GOT3 (cell line): ENCODE measurements at places on chromosomes 1 and 21.

DNA sequence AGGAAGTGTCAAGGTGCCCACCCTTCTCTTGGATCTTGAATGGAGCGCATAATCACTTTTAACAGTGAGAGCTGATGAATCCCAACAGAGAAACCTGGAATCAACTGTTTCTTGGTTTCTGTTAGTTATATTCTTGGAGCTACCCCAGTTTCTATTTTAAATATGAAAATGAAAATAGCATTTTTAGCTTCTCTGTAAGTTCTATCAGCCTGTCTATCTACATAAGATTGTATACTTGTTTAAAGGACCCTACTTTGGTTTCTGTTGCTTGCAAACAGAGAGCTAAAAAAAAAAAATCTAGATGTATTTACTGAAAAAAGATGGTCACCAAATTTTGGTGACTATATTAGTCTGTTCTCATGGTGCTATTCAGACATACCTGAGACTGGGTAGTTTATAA, 670.0 kb downstream of the NCAM2 start:
- no peak for DNase-seq

DNA sequence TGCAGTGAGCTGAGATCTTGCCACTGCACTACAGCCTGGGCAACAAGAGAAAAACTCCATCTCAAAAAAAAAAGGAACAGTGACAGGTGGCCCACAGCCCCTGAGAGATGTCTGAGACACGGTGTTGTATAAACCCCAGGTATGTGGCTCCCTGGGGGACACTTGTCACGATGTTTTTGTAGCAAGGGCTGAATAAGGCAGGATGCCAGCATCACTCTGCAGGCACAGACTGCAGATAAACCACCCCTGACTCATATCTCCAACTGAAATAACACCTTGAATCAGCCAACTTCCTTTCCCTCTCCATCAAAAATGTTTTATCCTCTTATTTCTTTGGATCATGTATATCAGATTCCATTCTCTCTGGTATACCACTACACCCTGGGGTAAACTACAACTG, 52.5 kb downstream of the NMNAT2 start:
- DNase-seq, result no peak

GRCh38 chr1:9037476-9038337, 11.5 kb upstream of the SLC2A7 start:
- no peak for DNase-seq

DNA sequence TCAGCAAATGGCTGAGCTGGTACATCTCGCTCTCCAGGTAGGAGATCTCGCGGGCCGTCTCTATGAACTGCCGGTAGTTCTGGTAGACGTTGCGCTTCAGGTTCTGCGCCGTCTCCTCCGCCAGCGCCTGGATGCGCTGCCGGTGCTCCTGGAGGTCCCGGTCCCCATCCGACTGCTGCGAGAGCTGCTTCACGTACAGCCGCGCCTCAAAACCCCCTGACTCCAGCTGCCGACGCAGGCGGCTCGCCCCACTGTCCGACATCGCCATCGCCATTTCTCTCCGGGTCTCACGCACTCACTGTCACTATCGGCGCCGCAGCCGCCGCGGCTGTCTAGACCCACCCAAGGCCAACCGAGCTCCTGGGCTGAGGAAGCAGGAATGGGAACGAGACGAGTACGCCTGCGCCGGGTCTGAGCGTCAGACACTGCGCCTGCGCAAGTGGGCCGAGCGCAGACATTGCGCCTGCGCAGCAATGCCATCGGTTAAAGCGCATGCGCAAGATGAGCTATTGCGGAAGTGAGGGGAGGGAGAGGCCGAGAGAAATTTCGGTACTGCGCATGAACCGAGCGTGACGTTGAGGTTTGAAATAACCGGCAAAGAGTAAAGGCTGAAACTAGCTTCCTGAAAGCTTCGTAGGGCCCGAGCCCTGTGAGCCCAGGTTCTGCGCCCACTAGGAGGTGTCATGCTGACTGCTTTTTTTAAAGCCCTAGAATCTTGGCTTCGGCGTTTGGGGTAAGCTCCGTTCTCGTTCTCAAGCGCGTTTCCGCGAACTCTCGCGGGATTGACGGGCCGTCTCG, at the start of gene EXOC8:
EXOC8 (minus strand) TSS at position 381 of the 798 bp plus-strand sequence; CDS start at position 274, 107 bp downstream.
- peak; percentile 98 for DNase-seq

GRCh38 chr1:215018555-215018954, 64.0 kb upstream of the KCNK2 start:
- no peak for DNase-seq

- DNase-seq, result no peak
Observed at GRCh38 chr21:39736716-39737115, 8.3 kb upstream of the IGSF5 start.

- DNase-seq, result no peak
Observed at GRCh38 chr21:33291686-33292085, 25.5 kb downstream of the IL10RB start.

DNA sequence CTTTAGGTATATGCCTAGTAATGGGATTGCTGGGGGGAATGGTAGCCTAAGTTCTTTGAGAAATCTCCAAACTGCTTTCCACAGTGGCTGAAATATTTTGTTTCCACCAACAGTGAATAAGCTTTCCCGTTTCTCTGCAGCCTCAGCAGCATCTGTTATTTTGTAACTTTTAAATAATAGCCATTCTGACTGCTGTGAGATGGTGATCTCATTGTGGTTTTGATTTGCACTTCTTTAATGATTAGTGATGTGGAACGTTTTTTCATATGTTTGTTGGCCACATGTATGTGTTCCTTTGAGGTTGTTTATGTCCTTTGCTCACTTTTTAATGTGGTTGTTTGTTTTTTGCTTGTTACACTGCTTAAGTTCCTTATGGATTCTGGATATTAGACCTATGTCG, 237.4 kb downstream of the CENPF start:
- no peak for DNase-seq

- no peak for DNase-seq
Observed at GRCh38 chr1:229859026-229859425, 208.0 kb upstream of the GALNT2 start.

GRCh38 chr1:11143907-11144306, 44.2 kb upstream of the EXOSC10 start:
- no peak for DNase-seq

DNA sequence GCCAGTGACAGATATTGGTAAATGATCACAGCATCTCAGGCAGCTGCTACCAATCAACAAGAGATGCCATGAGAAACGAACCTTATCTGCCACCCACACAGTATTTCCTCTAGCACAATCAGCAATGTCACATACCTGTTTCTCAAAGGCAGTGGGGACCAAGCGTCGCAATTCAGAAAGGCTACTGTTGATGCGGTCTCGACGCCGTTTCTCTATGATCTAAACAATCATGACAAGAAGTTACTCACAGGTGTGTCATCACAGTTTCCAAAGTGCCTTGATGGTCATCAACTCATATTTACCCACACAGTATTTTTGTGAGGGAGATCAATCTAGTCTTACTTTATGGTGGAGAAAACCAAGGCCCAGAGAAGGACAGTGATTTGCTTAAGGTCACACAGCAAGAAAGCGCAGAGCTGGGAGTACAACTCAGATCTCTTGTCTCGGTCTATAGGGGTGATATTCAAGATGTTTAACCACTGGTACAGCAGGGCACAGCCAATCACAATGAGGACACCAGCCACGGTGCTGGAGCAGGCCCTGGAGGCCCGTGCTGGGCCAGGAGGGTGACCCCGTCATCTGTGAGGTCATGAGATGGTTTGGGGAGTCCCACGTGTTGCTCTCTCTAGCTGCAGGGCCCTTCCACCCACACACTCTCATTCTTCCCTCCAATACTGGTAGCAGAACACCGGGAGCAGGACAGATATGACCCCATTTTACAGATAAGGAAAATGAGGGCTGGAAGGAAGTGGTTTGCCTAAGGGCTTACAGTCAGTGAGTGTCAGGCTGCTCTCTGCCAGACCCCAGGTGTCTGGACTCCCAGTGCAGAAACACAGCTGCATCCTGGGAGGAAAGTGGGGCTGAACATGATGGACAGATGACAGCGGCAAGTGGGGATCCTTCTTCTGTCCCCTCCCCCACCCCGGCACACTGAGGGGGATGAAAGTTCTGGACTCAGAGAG, 7.8 kb downstream of the HEYL start:
- DNase-seq, result no peak

DNA sequence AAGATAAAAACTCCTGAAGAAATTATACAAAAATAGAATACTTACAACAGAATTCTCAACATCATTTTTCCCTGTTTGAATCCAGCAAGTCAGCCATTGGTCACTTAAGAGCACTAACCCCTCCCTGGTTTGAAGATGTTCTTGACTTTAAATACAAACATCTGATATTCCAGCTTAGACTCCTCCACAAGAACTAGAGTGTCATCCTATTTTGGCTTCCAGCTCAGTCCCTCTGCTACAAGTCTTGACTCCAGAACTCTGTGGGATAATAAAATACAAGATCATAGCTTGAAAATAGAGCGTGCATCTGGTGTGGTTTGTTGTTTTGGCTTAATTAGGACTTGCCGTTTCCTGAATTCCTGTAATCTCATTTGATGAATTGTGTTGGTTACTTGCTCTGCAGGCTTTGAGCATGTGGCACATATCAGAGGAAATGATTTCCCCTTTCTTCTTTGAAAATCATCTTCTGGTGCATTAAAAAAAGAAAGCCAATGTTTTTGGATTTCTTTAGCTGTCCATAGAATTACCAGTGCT, 63.7 kb upstream of the DPT start:
- no peak for DNase-seq

GRCh38 chr21:35309316-35309715, 260.2 kb upstream of the RUNX1 start:
- DNase-seq, result no peak

DNA sequence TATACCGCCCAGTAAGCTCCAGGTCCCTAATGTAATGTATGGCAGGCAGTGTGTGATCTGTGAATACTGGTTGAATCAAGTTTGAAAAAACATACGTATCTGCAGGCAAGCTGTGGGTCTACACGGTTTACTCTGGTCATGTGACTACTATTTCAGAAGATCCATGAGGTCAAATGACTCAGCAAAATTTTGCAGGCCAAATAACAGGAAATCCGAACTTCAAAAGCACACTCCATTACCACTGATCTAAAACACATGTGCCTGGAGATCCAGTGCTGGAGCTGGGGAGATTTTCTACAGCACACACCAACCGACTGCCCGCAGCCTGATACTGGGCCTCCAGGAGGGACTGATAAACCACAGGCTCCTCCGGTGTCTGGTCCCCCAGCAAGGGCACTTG, 64.5 kb upstream of the SLC44A3 start:
- DNase-seq, result no peak

DNA sequence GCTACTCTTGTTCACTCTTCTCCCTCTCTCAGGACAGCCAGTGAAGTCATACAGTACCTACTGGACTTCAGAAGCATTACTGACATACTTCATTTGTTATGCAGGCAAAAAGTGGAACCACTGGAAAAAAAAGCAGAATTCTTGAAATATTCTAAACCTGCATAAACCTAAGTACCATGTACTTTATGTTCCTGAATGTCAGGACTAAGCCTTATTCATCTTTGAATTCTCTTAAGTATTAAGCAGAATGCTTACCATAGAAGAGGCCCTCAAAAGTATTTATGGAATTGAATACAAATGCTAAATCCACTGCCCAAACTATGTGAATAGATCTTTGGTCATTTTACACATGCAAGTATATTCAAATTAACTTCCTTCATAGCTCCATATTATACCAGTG, 7.8 kb downstream of the PSMB2 start:
- DNase-seq, result no peak

- DNase-seq, result peak; percentile 38
Observed at GRCh38 chr1:20405893-20406604, 80.0 kb downstream of the CAMK2N1 start.

GRCh38 chr1:36380143-36380619, 5.5 kb downstream of the STK40 start:
- DNase-seq, result no peak

GRCh38 chr1:151511636-151512215, 539 bp downstream of the CGN start:
- DNase-seq, result no peak

DNA sequence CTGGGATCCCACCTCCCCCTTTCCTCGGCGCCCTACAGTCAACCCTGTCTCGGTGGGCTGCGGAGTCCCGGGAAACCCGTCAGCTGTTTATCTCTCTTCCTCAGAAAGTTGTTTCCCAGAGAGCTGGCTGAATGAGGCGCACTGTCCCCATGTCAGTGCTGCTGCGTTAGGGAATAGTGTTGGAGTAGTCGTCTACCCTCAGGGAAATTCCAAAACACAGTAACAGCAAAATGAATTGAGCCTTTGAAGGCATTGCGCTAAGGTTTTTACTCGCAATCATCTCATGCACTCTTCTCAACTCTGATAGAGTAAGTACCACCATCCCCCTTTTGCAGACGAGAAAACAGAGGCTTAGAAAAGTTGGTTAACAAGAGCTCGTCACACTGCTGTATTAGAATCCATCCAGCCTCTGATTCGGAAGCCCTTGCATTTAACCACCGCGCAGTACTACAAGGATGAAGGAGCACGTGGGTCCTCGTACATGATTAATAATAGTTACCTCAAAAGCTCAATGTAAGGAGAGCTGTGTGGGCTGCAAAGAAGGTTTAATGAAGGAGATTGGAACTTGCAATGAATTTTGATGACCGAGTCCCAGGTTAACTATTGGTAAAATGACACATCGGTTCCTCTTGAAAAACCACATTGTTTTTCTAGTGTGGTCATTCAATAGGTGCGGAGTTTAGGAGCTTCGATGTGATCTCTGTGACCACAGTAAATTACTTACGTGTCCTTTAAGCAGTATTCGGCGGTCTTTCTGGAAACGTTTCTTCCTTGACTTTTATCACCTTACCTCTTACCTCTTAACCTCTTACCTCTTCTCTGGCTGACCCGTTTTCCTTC, 788 bp upstream of the EDEM3 start:
- no peak for DNase-seq

GRCh38 chr1:39490596-39491145, 765 bp upstream of the BMP8A start:
- DNase-seq, result no peak

GRCh38 chr1:101506541-101507164, 269.8 kb downstream of the S1PR1 start:
- no peak for DNase-seq

GRCh38 chr21:25080661-25081060, 526.6 kb downstream of the MRPL39 start:
- DNase-seq, result no peak

GRCh38 chr1:84086189-84086588, 57.9 kb upstream of the PRKACB start:
- DNase-seq, result no peak

- no peak for DNase-seq
Observed at GRCh38 chr1:36644556-36644955, 161.8 kb upstream of the CSF3R start.

GRCh38 chr21:22900490-22900889, 1902.3 kb downstream of the NCAM2 start:
- DNase-seq, result no peak

DNA sequence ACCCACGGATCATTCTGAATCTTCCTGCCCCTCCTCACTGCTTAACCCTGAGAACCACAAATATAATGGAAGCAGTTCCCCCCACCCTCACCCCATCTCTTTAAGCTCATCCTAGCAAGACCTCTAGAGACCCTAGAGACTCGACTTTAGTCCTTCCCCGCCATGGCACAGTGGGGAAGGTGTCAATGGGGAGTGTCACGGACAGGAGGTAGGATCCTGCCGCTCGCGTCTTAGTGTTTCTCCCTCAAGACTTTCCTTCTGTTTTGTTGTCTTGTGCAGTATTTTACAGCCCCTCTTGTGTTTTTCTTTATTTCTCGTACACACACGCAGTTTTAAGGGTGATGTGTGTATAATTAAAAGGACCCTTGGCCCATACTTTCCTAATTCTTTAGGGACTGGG, 677 bp upstream of the PMF1 start:
- DNase-seq, result no peak
